GM23338 (cell line): ENCODE measurements at places on chromosomes 11 and 22.

DNA sequence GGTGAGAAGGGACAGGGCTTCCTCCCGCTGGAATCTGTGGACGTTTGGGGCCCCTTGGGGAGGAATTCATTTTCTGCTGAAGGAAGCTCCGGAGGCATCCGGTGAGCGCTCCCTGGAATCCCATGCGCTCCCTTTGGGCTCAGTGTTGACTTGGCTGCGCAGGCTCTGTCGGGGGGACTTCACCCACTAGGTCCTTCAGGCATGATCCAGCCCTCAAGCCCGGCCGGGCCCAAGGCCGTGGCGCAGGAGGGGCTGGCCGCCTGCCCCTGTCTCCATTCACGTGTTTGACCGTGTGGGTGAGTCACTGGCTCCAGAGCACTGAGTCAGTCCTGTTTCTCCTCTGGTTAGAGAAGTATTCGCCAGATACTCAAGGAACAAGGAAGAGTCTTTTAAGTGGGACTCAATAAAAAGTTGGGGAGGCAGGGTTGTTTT lies 1.4 kb downstream of the CTTN start:
- DNase-seq = peak; percentile 76

GRCh38 chr11:130198964-130199363 lies 39.4 kb downstream of the ST14 start:
- no peak for DNase-seq

DNA sequence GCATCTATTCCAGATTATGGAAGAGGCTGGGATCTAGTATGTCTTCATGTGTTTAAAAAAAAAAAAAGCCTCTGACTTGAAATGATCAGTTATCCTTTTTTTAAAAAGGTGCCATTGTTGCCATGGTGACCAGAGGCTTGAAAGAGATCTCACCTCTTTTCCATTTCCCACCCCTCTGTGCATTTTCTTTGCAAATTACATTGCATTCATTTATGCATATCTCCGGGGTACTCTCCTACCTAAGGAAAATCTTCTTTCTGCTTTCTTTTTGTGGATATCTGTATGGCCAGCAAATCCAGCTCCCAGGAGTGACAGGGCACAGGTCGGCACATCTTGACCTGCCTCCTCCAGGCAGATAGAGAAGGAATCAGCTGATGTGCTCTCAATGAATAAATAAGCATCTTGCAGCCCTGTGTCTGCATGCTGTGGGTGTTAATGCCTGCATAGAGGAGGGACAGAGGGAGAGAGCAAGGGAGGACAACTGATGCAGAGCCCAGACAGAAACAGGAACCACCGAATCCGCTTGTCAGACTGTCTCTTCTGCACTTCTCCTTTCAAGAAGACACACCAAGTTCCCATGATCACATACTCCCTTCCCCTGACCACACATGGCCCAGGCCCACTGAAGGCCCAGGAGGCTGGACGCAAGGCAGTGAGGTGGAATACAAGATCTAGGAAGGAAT lies 50.9 kb downstream of the CWC15 start:
- DNase-seq = no peak

- DNase-seq = peak; percentile 89
Observed at GRCh38 chr22:50089682-50090411, at the start of gene MOV10L1. Gene MOV10L1 (plus strand): TSS chr22:50090006. CDS start chr22:50090089, 83 bp downstream.

- DNase-seq = no peak
Observed at GRCh38 chr22:17945888-17946648, 78.3 kb downstream of the MICAL3 start.

DNA sequence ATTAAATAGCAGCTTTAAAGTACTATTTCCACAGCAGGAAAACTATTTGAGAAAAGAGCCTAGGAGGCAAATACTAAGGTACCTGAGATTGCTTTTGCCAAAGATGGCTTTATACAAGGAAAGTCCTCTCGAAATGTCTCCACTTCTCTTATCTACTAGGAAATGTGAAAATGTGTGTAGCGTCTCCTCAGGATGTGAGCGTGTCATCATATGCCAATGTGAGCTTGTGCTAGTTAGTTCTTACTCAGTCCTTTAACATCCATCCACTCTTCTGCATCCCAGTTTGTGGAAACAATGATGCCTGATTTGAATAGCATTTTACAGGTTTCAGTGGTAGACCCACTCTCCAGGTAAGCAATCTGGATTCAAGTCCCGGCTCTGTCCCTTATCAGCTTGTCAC lies 421.0 kb downstream of the DYNC2H1 start:
- no peak for DNase-seq

DNA sequence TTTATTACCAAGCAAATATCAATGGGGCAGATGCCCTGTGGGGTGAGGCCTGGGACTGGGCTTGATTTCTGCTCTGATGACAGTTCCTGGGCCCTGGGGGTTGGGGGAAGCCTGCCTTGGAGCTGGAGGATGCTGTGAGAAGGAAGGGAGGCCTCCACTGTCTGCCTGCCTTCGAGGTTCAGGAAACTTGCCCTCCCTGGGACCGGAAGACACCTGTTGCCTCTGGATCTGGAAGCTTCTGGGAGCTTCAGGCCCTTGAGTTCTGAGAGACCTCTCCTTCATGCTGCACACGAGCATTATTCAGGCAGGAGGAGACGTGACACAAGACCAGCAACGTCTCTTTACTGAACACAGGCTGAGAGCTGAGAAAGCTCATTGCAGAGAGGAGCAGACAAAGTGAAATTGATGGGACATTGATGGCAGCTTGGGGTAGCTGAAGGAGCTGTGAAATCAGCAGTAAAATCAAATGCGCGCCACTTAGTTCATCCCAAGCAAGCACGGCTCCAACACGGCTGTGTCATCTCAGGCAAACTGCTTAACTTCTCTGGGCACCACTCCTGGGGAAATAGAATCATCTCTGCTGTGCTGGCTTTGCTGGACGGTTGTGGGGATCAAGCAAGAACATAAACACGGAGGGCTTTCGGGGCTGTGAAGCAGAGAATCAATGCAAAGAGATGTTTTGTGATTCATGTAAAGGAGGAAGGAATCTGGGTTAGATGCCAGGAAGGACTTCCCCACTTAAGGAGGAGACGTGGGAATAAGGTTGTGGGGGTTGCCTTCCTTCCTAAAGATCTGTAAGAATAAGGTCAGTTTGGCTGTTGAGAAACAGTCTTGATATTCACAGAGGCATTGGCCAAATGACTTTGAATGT lies 64.5 kb downstream of the TP53I11 start:
- DNase-seq = no peak

GRCh38 chr11:32427616-32427934 lies 7.8 kb downstream of the WT1 start:
- no peak for DNase-seq
